Esophagus muscularis mucosa (tissue), 4 donors: ENCODE measurements at places on chromosomes 12 and 14. TPM values are rescaled to one million over a fixed set of nuclear protein-coding genes. Genes with fewer than 3 reads are reported as not detected.

DNA sequence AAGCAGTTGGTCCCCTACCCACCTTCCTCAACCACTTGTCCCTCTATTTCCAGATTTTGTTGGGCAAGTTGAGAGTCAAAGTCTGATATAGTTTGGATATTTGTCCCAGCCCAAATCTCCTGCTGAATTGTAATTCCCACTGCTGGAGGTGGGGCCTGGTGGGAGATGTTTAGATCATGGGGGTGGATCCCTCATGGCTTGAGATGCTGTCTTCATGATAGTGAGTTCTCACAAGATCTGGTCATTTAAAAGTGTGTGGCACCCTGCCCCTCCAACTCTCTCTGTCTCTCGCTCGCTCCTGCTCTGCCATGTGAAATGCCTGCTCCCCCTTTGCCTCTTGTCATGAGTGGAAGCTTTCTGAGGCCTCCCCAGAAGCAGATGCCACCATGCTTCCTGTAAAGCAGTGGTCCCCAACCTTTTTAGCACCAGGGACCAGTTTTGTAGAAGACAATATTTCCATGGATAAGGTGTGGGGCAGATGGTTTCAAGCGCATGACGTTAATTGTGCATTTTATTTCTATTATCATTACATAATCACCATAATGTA lies 37.3 kb upstream of the BCL11B start:
- DNase-seq = peak; percentile 84

ERBB3 gene
- 25.0 TPM for total RNA-seq

RGS6 gene
- 0.83 TPM for total RNA-seq

CERS5 gene
- 25.5 TPM for total RNA-seq

DNA sequence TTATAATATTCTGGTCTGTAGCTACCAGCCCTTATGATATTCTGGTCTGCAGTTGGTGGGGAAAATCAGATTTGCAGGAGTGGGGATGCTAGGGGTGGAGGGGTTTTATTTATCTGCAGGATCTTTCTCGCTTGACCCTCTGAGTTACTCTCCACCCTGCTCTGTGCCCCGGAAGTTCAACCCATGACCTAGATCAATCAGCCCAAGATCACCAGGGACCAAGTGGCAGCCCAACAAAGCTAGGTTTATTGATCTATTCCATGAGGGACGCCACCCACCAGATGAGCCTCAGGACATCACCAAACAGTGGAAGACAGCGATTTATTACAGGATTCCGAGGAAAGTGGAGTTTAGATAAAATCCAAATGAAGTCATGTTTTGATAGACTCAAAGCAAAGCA lies 25.8 kb upstream of the C12orf76 start:
- no peak for DNase-seq

DNA sequence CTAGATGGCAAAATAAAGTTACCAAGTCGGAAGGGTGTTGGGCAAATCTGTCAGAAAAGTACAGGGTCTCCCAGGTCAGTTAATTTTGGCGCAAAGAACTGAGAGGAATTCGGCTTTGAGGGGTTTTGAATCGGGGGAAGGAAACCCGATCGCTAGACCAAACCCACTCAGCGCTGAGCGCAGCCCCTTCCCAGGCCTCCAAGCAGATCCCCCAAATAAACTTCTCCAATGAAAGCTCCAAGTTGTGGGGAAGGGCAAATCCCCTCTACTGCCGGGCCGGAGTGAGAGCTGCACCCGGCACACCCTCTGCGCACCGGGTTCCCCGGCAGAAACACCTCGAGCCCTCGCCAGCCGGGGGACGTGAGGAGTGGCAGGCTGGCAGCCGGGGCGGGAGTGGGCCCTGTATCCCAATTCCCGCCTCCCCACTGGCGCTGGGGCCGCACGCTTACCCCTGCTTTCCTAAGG lies 441 bp downstream of the E2F7 start:
- no peak for DNase-seq

GRCh38 chr12:13278249-13278787 lies 81.8 kb downstream of the EMP1 start:
- no peak for DNase-seq

- DNase-seq = no peak
These were observed 207.0 kb downstream of the ATP23 start for GRCh38 chr12:58148405-58148804.

CD9 gene
- 409 TPM for total RNA-seq

PPP1R3E gene
- 6.3 TPM for total RNA-seq

GRCh38 chr12:117437516-117438255 lies 76.3 kb upstream of the NOS1 start:
- no peak for DNase-seq

GRCh38 chr14:31263485-31264133 lies 56.0 kb upstream of the HECTD1 start:
- no peak for DNase-seq

CCDC177 gene
- total RNA-seq = not detected

PHC1 gene
- total RNA-seq = 50.2 TPM

DNA sequence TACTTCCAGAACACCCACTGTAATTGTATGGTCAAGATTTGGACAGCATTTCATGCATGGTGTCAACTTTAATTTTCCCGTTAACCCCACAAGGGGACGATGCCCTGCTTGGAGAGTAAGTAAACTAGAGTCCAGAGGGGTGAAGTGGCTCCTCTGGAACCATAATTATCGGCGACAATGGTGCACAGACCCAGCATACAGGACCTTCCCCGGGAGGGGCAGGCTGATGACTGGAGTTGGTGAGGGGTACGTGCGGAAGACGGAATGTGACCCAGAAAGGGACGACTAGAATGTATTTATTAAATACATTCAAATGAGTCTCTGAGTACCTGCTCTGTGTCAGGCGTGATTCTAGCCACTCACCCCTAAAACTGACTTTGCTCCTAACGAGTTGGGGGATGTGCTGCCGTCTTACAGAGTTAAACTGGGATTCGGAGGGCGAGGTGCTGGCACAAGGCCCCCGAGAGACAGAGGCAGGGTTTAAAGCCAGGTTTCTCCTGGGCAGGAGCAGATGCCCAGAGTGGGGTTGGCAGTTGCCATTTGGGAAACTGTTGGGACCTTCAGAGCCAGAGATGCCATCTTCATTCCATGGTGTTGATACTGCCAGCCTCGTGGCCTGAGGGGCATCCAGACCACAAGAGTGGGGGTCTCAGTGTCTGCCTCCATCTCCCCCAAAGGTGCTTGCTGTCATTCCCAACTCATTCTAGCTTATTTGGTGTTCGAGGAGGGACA lies 10.9 kb downstream of the RTL1 start:
- no peak for DNase-seq
